ENCODE measurements at places on chromosomes 1 and 21. TPM values are rescaled to one million over a fixed set of nuclear protein-coding genes. Genes with fewer than 3 reads are reported as not detected.

Gene LMOD1
- 915 TPM for total RNA-seq

DNA sequence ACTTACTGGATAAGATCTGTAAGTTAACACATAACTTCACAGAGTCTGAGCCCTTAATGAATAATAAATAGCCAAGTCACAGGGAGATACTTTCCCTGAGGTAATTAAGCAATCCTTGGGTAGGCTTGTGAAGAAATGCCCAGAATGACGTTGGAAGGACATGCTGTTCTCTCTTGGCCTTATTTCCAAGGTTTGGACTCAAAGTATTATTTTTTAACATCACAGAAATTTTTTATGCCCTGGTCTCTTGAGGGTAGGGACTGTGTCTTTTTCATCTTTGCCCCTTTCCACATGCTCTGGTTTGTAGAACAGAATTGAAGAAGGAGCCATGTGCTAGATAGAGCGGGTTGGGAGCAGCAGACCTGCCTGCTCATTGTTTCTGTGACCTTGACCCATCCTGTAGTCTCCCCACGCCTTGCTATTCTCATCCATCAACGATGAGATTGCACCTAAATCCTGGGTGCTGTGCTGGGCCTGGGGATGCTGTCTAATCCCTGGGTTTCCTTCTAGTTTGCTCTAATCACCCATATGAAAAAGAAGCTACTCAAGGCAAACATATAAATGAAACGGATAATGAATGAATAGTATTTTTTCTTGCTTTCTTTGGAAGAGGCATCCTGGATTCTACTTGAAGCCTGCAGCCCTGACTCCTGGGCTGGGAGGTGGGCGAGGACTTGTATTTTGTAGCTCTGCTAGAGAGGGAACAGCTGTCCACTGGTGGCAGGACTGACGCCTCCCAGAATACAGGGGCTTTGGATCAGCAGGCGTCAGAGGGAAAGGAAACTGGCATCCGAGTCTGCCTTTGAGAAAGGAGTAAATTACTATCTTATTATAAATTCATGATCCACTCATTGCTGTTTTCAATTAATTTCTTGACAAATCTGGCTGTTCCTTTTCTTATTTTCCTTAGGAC is 17.5 kb upstream of the LAMTOR5 start:
- H3K27ac ChIP-seq = no peak overlapping the region
- no peaks in the 10 kb centered on the region for H3K36me3 ChIP-seq
- DNase-seq = peak; percentile 55
- H3K4me1 ChIP-seq = no peaks in the 10 kb centered on the region
- H3K4me3 ChIP-seq = no peak overlapping the region

DNA sequence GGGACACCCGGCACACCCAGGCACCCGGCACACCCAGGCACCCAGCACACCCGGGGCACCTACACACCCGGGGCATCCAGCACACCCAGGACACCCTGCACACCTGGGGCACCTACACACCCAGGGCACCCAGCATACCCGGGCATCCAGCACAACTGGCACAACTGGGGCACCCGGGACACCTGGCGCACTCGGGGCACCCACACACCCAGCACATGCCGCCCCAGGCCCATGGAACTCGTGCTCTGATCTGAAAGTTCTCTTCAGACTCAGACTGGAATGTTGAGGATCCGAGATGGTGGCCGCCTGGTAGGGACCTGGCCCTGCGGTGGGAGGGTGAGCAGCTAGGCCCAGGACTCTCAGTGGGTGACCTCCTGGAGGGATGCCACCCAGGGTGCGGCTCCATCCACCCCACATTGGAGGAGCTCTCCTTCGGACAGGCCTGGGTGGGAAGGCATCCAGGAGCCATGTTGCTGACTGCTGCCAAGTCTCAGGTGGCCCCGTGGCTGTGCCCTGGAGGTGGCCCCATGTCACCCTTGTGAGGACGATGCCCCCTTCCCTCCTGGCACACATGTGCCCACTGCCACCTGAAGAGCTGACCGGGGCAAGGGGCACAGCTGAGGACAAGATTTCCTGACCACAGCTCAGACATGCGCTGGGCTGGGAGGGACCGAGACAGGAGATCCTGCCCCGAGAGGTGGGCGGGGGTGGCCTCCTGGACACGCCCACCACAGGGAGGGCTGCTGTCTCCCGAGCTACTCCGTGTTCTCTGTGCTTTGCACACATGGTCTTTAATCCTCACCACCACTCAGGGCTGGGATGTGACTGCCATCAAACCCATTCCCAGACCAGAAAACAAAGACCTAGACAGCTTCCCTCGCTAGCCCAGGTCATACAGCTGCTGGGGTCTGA is 37.0 kb downstream of the UBE2G2 start:
- peaks cover 8% of the 10 kb centered on the region for H3K36me3 ChIP-seq
- DNase-seq = no peak
- no peak overlapping the region for H3K4me3 ChIP-seq
- H3K4me1 ChIP-seq = no peaks in the 10 kb centered on the region

- no peaks in the 10 kb centered on the region for H3K27me3 ChIP-seq
- no peak overlapping the region for H3K27ac ChIP-seq
- H3K4me3 ChIP-seq = no peak overlapping the region
- H3K36me3 ChIP-seq = no peaks in the 10 kb centered on the region
Measured at GRCh38 chr1:38190983-38191382, 144.4 kb upstream of the POU3F1 start.

Gene CFAP107
- total RNA-seq = not detected

DNA sequence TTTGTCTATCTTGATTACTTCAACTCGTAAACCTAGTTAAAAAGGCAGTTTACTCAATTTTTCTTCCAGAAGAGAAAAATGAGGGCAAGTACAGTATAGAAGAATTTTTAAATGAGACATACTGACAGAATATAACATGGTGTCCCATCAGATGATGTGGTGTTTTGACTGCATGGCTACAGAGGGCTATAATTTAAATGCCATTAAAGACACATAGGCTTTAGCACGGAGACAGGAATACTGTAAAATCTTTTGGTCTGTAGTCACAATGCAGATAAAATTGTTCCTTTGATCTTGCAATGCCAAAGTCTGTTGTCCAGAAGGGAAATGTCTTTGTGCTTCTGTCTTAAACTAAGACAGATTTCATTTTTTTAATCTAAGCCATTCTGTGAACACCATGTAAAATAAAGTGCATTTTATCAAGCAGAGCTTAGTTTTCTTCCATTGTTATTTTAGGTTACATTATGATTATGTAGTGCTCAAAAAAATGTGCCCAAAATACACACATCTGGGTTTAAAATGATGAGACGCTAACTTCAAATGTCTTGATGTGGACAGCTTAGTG is 249.6 kb downstream of the PTPRC start:
- H3K27ac ChIP-seq = no peak overlapping the region
- H3K27me3 ChIP-seq = no peaks in the 10 kb centered on the region
- H3K36me3 ChIP-seq = no peaks in the 10 kb centered on the region

- no peak overlapping the region for H3K27ac ChIP-seq
- no peaks in the 10 kb centered on the region for H3K36me3 ChIP-seq
- H3K4me1 ChIP-seq = no peaks in the 10 kb centered on the region
- H3K27me3 ChIP-seq = no peaks in the 10 kb centered on the region
Measured at GRCh38 chr1:67755619-67756018, 70.6 kb downstream of the GADD45A start.

DNA sequence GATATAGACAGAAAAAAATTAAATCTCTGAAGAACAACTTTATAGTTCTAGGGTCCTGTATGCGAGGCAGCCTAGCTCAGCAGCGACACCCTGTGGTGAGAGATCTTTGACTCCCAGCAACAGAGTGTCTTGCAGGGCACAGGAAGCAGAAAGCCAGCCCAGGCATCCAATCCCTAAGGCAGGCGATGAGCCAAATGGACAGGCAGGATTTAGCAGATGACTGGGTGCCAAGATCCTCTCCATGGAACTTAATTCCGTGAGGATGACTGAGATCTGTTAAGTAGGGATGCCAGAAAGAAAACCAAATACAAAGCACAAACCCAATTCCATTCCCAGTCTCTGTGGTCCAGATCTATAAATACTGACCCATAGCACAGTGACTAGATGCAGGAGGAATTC is 38.8 kb downstream of the HLCS start:
- no peaks in the 10 kb centered on the region for H3K4me1 ChIP-seq
- H3K4me3 ChIP-seq = no peak overlapping the region
- H3K27ac ChIP-seq = no peak overlapping the region
- no peaks in the 10 kb centered on the region for H3K27me3 ChIP-seq
